Stimulated activated CD4-positive, alpha-beta T cell treated with anti-CD3 and anti-CD28 coated beads, Interleukin-12 subunit alpha, Interleukin-12 subunit beta, amount 100 ng/mL, for 24 hours (primary cell): ENCODE measurements at places on chromosomes 7 and 10.

DNA sequence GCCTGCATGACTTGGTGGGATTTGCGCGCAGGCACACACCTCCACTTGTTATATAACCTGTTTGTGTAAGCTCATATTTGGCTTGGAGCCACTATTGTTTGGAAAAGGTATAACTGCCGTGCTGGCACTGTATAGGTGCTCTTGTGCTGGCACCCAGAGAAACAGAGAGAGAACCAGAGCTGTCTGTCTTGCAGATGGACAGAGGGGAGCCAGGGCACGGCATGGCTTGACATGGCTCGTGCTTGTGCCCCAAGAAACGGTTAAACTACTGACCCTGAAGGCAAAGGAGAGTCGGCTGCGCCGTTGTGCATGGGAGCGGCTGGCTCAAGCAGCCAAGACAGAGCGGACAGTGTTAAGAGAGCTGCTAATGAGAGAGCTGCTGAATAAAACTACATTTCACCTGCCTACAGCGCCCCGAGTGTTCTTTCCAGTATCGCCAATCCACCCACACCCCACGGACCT is 23.2 kb downstream of the RAPGEF5 start:
- no peak for DNase-seq

DNA sequence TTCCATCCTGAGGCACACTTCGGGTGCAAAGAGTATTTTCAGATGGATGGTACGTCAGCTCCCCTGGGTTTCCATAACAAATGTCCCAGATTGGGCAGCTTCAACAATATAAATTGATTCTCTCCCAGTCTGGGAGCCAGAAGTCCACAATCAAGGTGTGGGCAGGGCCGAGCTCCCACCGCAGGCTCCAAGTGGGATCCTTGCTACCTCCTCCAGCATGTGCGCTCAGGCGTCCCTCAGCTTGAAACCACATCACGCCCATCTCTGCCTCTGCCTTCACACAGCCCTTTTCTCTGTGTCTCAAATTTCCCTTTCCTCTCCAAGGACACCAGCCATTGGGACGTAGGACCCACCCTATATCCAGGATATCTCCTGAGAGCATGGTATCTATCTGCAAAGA is 153.5 kb downstream of the DIP2C start:
- no peak for DNase-seq

DNA sequence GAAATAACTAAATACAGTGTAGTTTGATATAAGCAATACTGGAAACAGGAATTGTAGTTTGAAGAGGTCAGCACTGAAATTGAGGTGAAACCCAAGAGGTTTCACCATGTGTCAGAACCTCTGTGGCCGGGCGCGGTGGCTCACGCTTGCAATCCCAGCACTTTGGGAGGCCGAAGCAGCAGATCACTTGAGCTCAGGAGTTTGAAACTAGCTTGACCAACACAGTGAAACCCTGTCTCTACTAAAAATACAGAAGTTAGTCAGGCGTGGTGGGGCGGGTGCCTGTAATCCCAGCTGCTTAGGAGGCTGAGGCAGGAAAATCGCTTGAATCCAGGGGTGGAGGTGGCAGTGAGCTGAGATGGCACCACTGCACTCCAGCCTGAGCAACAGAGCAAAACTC is 13.7 kb downstream of the AHCYL2 start:
- no peak for DNase-seq

- no peak for DNase-seq
Measured at GRCh38 chr7:100087055-100087750, 1.6 kb upstream of the COPS6 start.

GRCh38 chr10:111972109-111972508 is 211.5 kb downstream of the GPAM start:
- DNase-seq = no peak

DNA sequence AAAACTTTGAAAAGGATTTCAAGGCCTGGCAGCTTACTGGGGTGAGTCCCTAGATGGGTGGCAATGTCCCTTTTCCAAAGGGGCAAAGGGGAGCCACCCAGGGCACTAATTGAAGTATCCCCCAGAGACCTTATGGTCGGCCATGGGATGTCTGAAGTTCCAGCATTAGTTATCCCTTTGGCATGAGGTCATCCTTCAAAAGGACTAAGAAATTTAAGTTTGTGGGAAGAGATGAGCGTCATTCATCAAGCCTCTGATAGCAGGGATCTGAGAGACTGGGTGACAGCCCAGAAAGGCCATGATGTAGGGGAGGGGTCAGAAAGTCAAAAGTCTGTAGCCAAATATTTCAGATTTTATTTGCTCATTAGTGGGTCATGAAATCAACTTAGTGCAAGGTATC is 195.3 kb downstream of the ZNF438 start:
- no peak for DNase-seq

GRCh38 chr7:147151661-147152060 is 1035.1 kb downstream of the CNTNAP2 start:
- no peak for DNase-seq

DNA sequence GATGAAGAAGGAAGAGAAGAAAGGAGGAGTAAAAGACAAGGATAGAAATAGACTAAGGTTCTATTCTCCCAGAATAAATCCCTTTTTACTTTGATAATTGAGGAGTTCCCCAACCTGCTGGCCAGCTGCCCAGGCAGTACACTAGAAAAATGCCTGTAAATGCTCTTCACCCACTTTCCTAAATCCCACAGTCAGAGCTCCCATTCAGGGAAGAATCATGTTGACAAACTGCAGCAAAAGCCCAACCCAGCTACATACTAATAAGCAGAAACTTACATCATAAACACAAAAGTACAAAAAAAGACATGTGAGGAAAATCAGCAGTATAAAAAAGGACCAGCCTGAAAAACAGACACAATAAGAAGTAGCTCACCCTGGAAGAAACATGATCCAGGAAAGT is 15.8 kb upstream of the KDM7A start:
- no peak for DNase-seq

- DNase-seq = no peak
Measured at GRCh38 chr10:38045129-38045528, 34.7 kb downstream of the ZNF33A start.

GRCh38 chr7:140810830-140811556 is 113.7 kb downstream of the BRAF start:
- peak; percentile 24 for DNase-seq

- DNase-seq = no peak
Measured at GRCh38 chr7:48563334-48563733, 361.0 kb upstream of the CDC14C start.

DNA sequence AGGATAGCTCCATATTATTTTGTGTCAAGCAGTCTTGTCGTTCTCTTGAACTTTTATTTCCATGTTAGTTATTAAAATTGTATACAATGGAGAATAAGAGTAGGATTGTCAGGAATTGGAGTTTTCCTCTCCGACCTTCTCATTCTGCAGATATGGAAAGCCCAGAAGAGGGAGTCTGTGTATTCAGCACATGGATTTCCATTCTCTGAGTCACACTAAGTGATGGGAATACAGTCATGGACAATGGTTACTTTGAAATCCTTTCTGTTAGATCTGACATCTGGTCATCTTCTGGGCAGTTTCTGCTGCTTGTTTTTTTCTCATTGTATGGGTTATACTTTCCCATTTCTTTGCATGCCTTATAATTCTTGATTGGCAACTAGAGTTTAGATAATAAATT is 5.0 kb upstream of the TASOR2 start:
- no peak for DNase-seq

GRCh38 chr10:27699776-27700175 is 45.8 kb downstream of the MKX start:
- DNase-seq = no peak

DNA sequence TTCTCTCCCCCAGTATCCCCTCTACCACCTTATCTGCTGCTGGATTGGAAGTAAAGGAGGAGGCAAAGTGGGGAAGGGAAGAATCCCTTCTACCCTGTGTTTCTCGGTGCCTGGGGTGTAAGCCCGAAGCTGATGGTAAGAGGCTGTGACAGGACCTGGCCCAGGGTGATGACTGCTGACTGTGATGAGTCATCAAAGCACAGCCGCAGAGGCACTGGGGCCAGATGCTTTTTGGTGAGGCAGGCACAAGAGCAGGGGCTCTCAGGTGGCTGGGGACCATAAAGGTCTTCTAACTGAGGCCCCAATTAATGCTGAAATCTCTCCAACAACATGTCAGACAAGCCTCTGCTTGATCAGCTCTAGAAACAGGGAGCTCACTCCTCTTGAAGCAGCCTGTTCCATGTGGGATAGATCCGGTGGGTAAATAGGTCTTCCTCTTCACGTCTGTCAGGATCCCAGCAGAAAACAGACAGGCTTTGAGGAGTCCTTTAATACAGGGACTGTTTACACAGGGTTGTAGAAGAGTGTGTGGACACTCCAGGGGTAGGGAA is 86.1 kb upstream of the PCBD1 start:
- no peak for DNase-seq

- DNase-seq = no peak
Measured at GRCh38 chr10:99850021-99850766, 67.8 kb downstream of the ABCC2 start.

GRCh38 chr10:77625379-77625778 is 12.2 kb downstream of the KCNMA1 start:
- no peak for DNase-seq

DNA sequence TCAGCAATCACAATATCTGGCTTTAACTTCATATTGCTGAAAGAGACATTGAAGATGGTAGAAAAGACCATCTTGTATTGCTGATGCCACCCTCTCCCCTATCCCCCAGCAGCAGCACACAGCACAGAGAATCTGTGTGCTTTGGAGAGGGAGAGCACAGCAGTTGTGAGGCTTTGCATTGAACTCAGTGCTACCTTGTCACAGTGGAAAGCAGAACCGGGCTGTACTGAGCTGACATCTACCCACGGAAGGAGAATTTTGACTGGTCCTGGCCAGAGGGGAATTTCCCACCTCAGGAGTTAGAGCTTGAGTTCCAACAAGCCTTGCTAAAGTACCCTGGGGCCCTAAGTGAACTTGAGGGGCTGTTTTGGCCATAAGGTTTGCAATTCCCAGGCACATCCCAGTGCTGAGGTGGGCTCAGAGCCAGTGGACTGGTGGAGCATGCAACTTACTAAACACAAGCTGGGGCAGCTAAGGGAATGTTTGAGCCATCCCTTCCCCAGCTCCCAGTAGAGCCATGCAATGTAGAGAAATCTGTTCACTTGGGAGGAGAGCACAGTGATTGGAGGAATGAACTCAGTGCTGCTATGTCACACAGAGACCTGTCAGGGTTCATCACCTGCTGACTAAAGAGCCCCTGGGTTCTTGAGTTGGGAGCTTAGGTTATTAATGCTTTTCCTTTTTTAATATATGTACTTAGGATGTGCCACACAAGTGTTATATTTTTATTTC is 62.1 kb downstream of the OR13A1 start:
- no peak for DNase-seq

DNA sequence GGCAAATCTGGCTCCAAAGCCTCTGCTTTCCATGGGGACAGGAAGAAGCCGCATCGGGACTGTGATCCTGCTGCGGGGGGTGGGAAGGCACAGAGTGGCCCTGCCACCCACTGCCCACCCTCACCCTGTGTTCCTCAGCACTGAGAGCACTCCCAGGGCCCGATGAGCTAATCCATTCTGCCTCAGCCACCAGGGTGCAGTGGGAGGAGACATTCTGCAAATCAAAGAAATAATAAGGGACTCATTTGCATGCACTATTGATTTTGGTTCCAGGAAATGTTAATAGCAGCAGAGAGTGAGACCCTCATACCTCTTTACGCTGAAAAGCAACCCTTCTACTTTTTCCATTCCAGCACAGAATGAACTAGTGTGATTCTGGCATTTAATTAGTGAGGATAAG is 572.8 kb downstream of the INHBA start:
- no peak for DNase-seq
